Cortex of kidney (tissue), 1 donor: ENCODE measurements at places on chromosomes 5 and 9.

- no peak for DNase-seq
Observed at GRCh38 chr5:93746406-93747056, 5.1 kb upstream of the POU5F2 start.

DNA sequence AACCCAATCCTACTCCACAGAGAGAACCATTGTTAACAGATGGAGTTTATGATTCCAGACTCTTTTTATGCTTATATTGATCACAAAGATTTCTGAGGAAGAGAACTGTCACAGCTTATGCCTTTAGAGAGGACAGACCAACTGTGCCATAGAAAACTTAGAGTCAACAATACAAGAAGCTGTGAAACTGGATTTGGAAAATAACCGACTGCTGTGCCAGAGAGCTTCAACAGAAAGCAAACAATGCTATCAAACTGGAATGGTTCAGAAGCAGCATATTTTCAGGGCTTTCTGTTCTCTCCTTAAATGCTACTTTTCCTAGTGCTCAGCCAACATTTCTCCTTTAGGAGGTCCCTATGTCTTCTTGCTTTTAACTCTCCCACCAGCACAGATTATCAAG is 5.0 kb downstream of the DCTN4 start:
- DNase-seq: no peak

DNA sequence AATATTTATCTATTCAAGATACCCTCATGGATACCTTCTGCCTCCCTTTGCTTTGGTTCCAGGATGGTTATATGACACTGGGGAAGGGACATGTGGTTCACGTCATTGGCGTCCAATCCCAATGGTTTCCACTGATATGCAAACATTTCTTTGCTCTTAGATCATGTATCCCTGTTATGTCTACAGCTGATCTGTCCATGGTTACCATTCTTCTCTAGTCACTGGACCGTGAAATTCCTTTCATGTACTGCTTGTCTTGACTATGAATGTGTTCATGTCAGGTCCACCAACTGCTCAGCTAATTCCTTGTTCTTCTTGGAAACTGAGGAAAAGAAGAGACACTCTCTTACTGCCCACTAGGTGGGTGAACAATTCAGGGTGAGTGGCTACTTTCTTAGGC is 391.1 kb upstream of the ZNF608 start:
- no peak for DNase-seq

- DNase-seq: no peak
Observed at GRCh38 chr9:110650991-110651411, 17.6 kb upstream of the MUSK start.

- no peak for DNase-seq
Observed at GRCh38 chr9:98375138-98375726, 119.8 kb upstream of the TBC1D2 start.
